Testis (tissue), 5 donors: ENCODE measurements at places on chromosomes 6 and 20. TPM values are rescaled to one million over a fixed set of nuclear protein-coding genes. Genes with fewer than 3 reads are reported as not detected.

DNA sequence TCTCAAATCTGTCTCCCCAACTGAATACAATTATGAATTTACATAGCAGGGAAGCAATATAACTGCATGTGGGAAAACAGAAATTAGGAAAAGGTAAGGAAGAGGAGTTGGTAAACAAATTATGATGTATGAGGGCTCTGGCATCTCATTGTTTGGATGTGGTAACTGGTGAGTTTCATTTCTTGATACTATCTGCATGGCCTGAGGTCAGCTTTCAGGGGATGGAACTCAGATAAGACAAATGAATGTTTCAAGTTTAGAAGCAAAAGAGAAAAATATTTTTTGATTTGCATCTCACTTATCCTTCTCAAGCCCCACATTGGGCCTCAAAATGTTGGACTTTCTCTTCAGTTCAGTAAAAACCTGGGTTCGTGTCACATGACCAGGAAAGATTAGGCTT is 302.2 kb upstream of the GJE1 start:
- no peak for DNase-seq

DNA sequence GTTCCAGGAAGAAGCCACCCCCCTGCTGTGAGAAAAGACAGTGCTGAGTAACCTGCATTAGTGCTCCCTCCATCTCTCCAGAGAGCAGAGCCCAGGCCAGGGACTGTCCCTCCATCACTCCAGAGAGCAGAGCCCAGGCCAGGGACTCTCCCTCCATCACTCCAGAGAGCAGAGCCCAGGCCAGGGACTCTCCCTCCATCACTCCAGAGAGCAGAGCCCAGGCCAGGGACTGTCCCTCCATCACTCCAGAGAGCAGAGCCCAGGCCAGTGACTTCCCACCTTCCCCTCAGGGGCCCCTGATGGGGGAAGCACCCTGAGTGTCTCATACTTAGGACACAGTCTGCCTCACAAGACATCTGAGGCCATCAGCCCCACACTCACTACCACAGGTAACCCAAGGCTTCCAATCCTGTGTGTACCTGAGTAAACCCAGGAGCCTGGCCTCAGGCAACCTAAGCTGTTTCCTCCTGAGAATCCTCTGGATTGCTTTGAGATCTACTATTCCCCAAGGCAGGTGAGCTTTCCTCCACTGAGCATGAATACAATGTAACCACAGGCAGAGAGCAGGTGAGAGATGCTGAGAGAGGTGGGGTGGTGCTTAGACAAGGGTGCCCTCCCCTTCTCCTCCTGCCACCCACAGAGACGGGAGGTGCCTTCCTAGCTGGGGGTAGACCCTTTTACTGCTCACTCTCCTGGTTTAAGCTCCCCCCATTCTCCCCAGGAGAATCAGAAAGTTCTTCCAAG is 4.9 kb downstream of the TBXT start:
- no peak for DNase-seq

DNA sequence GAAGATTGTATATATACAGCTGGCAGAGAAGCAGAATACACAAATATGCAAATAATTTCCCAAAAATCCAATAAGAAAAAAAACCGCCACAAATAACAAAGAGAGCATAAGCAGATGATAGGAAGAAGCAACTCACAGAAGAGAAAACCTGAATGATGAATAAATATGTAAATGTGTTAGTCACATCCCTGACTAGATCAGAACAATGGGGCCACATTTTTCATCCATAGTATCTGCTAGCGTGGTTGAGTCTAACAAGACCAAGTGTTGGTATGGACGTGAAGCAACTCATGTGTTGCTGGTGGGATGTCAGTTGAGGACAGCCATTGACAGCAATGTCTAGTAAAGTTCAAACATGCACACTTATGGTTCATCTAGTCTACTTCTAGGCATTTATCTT is 3.9 kb upstream of the SLC22A3 start:
- no peak for DNase-seq

GRCh38 chr20:48861444-48861843 is 33.6 kb upstream of the PREX1 start:
- DNase-seq, result no peak

GRCh38 chr6:39396854-39397253 is 74.4 kb upstream of the KCNK16 start:
- no peak for DNase-seq

- DNase-seq, result no peak
Measured at GRCh38 chr20:54356801-54357200, 118.6 kb upstream of the DOK5 start.

DNA sequence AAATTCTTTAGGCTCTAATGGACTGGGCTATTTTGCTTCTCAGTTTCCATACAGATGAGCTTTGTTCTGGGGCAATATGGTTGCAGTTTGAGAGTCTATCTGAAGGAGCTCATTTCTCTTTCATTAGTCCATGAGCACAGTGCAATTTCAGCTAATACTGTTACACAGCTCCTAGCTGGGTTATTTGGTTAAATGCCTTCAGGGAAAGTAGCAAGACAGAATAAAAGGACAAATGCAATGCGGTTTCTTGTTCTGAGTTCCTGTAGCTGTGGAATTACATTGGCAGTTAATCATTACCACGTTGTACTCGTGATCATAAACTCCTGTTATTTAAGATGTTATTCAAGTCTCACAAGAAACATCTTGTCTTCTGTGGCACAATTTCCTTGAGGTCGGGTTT is 127.7 kb downstream of the BFSP1 start:
- DNase-seq, result no peak

GRCh38 chr6:10613077-10613476 is 81.3 kb downstream of the C6orf52 start:
- DNase-seq, result no peak

The LGSN gene
- polyA plus RNA-seq, result 0.69 TPM

The MAS1 gene
- 0.16 TPM for polyA plus RNA-seq

The RPRD1B gene
- polyA plus RNA-seq, result 30.4 TPM

The OGFRL1 gene
- 5.0 TPM for polyA plus RNA-seq
